Hematopoietic multipotent progenitor cell treated with erythropoietin and hydrocortisone succinate and interleukin-3 and kit ligand, for 4 days (in vitro differentiated cells): ENCODE measurements at places on chromosomes 7 and 10.
A peak's percentile ranks its signal among the peaks of the same experiment; 100 is the strongest.

DNA sequence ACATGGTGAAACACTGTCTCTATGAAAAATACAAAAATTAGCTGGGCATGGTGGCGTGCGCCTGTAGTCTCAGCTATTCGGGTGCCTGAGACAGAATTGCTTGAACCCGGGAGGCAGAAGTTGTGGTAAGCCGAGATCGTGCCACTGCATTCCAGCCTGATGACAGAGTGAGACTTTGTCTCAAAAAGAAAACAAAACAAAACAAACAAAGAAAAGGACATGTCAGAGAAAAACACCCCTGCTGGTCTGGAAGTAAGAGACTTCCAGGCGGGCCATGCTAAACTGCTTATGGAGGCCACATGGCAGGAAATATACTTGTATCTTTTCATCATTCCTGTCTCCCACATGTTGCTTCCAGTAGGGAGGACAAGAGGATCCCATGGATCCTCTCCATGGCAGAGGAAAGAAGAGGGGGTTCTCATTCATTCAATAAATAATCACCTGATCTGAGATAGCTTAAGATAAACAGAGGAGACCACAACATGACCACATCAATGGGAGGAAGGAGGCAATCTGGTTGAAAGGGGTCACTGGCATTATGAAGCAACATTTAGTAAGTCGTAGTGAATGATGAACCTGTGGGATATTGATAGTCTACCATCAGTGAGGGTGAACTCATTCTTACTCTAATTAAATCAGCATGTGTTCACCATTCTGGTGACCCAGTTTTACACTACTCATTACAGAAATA, 60.5 kb upstream of the ZNF138 start:
- DNase-seq = no peak

- peak; percentile 54 for DNase-seq
Measured at GRCh38 chr10:131909014-131909808, 8.4 kb downstream of the PPP2R2D start.

- DNase-seq = no peak
Measured at GRCh38 chr10:69804775-69805174, 3.1 kb downstream of the COL13A1 start.

- peak; percentile 86 for DNase-seq
Measured at GRCh38 chr10:95864906-95865813, 42.6 kb upstream of the CC2D2B start.

- DNase-seq = no peak
Measured at GRCh38 chr10:33186150-33186549, 148.3 kb downstream of the NRP1 start.

GRCh38 chr7:95479992-95480624, 5.6 kb upstream of the ASB4 start:
- DNase-seq = no peak

DNA sequence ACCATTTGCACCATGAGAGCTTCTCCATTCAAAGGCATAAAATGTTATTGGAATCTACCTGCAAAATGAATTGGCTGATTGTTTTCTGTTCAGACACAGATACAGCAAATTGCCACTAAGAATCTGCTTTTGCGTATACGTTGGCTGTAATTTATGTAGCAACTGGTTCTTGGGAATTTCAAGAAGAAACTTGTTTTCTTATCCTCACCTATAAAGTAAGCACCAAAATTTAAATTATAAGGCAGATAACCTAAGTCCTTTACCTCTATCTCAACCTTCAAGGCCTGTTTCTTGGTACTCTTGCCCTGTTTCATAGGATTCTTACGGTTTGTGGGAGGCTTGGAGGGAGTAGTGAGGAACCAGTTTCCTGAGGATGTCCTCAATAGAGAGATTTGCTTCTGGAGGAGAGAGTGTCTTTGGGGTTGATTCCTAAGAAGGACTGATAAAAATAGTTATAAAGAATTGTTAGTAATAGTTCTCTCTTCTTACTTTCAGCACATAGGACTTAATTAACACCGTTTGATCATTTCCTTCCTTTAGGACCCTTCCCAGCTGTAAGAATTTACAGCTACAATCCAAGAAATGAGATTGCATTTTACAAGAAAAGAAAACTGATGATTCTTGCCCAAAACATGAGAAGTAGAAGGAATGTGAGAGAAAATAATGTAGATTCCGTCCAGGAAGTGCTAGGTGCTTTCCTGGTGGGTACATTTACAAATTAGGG, 2.0 kb downstream of the STAMBPL1 start:
- DNase-seq = no peak

GRCh38 chr7:10696064-10696463, 277.6 kb upstream of the PHF14 start:
- DNase-seq = no peak

DNA sequence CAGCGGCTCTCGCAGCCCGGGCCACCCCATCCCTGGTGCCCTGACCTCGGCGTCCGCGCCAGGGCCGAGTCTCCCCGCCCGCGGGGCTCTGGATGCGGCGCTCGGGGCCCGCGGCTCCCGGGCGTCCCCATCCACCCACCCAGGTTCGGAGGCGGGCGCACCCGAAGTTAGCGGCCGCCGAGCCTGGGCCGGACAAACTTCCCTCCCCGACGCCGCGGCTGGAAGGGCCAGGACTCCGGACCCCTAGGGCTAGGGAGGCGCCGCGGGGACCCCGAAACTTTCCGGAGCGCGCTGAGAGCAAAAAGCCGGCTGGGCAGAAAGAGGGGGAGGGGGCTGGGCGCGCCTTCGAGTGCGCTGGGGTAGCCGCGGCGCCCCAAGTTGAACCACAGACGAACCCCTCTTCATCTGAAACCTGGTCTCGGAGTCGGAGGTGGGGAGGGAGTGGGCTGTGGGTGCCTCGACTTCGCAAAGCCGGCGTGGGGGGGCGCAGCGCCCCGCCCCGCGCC, 3.7 kb upstream of the ELFN1 start:
- no peak for DNase-seq
